Islet precursor cell (in vitro differentiated cells): ENCODE measurements at places on chromosomes 13 and 19.

- no peak for DNase-seq
These were observed 127.9 kb downstream of the DLEU7 start for GRCh38 chr13:50715402-50716146.

DNA sequence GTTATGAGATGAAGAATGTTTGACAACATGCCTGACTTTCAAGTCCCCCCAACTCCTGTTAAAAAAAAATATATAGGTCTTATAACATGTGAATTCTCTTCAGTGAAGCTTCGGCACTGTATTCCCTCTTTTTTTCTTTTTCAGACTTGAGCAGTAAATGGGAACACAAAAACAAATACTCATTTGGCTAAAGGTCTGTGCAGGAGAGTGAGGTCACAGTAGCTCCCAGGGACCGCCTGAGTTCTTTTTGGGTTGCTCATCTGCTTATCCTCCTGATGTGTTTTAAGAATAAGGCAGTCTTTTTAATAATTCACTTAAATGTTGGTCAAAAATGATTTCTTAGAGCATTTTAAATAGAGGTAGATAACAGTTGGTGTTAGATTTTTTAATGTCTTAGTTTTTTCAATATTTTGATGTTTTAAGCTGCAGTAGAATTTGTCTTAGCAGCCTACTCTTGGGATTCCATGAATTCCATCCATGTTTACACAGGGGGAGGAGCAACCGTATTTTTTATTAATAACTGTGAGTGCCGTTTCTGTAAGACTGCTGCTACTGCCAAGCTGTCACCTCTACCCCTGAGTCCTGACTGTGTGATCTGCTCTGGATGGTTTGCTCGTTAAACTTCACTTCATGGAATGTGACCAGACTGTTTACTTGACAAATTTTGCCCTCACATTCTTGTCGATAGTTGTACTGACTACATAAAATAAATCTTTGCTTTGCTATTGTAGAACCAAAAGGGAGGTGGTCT, 14.9 kb downstream of the HNRNPM start:
- no peak for DNase-seq

GRCh38 chr13:38657191-38657590, 29.7 kb upstream of the FREM2 start:
- DNase-seq: no peak

DNA sequence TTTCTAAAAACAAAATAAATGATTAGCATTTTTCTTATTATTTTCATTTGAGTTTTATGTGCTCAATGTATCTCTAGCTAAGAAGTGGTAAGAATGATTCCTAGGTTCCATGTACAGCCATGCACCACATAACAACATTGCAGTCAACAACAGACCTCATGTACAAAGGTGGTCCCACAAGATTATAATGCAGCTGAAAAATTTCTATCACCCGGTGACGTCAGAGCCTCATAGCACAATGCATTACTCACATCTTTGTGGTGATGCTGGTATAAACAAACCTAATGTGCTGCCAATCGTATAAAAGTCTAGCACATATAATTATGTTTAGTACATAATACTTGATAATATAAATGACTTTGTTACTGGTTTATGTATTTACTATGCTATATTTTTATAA, 120.5 kb downstream of the SLC7A1 start:
- DNase-seq: no peak

DNA sequence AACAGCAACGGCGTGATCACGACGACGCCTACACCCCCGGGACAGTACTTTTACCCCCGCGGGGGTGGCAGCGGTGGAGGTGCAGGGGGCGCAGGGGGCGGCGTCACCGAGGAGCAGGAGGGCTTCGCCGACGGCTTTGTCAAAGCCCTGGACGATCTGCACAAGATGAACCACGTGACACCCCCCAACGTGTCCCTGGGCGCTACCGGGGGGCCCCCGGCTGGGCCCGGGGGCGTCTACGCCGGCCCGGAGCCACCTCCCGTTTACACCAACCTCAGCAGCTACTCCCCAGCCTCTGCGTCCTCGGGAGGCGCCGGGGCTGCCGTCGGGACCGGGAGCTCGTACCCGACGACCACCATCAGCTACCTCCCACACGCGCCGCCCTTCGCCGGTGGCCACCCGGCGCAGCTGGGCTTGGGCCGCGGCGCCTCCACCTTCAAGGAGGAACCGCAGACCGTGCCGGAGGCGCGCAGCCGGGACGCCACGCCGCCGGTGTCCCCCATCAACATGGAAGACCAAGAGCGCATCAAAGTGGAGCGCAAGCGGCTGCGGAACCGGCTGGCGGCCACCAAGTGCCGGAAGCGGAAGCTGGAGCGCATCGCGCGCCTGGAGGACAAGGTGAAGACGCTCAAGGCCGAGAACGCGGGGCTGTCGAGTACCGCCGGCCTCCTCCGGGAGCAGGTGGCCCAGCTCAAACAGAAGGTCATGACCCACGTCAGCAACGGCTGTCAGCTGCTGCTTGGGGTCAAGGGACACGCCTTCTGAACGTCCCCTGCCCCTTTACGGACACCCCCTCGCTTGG, 966 bp downstream of the JUNB start:
- DNase-seq: peak; percentile 82

DNA sequence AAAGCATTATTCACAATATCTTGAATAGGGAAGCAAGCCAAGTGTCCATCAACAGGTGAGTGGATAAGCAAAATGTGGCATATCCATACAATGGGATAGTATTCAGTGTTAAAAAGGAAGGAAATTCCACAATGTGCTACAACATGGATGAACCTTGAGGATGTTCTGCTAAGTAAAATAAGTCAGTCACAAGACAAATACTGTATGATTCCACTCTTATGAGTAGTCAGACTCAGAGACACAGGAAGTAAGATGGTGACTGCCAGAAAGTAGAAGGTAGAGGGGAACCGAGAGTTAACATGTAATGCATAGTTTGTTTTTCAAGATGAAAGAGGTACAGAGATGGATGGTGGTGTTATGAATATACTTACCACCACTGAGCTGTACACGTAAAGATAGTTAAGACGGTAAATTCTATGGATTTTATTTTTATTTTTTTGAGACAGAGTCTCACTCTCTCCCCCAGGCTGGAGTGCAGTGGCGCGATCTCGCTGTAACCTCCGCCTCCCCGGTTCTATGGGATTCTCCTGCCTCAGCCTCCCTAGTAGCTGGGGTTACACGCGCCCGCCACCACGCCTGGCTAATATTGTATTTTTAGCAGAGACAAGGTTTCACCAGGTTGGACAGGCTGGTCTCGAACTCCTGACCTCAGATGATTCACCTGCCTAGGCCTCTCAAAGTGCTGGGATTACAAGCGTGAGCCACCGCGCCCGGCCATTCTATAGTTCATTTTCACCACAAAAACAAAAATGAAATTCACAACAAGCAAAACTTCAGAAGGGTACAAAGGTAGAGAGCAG, 1.0 kb upstream of the CHAMP1 start:
- DNase-seq: no peak

- DNase-seq: peak; percentile 67
These were observed 725 bp downstream of the FAM124A start for GRCh38 chr13:51222686-51223559.

- no peak for DNase-seq
These were observed 69.7 kb upstream of the WASF3 start for GRCh38 chr13:26487781-26488180.

DNA sequence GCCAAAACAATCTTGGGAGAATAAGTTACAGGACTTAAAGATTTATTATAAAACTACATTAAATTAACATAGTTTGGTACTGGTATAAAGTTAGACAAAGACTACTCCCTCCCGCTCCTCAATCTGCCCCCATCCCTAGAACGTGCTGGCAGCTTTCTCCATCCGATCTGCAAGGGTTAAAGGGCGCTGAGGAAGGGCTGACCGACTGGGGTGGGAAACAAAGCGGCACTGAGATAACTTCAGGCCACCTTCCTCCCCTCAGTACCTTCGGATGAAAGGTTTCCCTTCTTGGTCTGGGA, 790 bp upstream of the SUGT1 start:
- no peak for DNase-seq

DNA sequence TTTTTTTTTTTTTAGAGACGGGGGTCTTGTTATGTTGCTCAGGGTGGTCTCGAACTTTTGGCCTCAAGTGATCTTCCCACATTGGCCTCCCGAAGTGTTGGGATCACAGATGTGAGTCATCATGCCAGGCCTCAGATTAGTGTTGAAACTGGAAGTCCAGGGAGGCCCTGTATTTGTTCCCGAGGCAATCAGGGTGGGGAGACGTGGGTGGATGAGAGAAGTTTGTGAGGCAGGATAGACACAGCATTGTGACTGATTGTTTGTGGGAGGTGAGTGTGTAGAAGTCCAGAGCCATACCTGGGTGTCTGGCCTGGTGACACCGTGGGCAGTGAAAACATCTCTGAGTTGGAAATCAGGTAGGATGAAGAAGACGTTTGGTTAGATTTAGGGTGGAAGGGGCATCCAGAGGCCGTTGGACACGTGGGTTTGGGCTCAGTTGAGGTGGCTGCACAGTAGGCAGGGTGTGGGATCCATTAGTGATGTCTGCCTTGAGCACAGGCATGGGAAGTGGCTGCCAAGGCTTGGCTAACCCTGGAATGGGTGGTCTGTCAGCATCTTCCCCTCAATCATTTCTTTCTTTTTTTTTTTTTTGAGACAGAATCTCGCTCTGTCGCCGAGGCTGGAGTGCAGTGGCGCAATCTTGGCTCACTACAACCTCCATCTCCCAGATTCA, 12.4 kb downstream of the RTN2 start:
- DNase-seq: no peak

- DNase-seq: peak; percentile 64
These were observed 1.9 kb upstream of the SH2D3A start for GRCh38 chr19:6769006-6769619.
